NCI-H774 (cell line): ENCODE measurements at places on chromosomes 6 and 20.

DNA sequence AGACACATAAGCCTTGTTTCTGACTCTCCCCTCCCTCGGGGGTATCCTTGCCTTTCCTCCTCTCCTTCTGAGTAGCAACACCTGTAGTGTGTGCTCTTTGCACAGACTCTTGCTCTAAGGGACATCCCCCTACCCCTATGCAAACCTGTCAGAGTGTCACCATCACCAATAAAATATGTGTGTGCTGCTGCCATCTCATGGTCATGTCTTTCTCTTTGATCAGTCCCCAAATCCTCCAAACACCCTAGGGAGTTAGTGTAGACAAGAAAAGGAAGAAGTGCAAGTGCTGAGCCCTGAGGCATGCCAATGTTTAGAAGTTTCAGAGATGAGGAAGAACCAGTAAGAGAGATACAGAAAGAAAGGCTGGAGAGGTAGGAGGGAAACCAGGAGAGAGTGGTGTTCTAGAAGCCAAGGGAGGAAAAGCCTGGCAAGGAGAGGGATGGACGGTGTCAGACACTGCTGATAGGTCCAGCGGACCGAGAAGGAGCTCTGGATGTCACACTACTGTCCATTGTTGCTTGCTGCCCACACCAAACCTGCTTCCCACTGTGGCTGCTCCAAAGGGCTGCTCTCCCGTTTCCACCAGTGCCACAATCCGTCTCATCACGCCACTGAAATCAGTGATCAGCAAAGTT, 16.4 kb downstream of the TRMT6 start:
- no peak for DNase-seq

DNA sequence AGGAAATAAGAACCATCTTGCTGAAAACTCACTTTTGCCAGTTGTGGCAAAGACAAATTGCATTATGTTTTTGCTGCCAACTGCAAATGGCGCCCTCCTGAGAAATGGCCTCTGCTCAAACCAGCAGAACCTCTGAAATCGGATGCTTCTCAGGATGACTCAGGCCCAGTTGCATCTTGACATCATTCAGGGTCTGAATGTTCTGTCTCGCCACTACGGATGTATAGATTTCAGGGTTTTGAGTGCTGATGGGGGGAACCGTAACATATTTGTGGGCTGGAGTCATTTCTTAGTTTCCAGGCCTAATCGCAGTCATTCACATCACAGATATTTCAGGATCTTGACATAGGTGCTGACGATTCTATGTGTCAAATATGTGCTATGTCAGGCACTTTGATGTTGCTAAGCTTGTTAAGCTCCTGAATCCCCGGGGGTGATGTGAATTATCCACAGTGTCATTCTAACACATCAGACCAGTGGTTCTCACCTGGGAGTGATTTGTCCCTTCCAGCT, 207.1 kb downstream of the NFATC2 start:
- DNase-seq: no peak

- DNase-seq: no peak
These were observed 118.0 kb upstream of the IRAK1BP1 start for GRCh38 chr6:78749326-78749725.

- DNase-seq: no peak
These were observed 50.7 kb downstream of the PPARD start for GRCh38 chr6:35392773-35393672.

DNA sequence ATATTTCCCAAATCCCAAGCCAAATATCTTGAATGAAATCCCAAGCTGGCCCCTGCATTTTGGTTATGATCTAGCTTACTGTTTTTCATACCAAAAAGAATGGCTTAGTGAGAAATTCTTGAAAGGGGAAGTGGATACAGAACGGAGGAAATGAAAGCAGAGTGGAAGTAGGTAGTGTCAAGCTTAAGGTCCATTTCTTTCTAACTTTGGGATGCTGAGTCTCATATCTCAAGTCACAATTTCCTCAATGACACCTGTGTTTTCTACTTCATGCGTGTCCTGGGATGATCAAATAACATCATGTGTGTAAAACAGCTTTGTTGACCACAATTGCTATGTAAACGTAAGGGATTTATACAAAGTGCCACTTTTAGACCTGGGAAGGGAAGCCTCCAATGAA, 238.8 kb upstream of the SLC35B3 start:
- DNase-seq: no peak

GRCh38 chr6:132746048-132746447, 11.7 kb downstream of the VNN2 start:
- DNase-seq: no peak

GRCh38 chr6:7235712-7236305, 77.2 kb downstream of the SSR1 start:
- DNase-seq: peak; percentile 0

GRCh38 chr6:158519761-158520160, 40.1 kb upstream of the TMEM181 start:
- no peak for DNase-seq

DNA sequence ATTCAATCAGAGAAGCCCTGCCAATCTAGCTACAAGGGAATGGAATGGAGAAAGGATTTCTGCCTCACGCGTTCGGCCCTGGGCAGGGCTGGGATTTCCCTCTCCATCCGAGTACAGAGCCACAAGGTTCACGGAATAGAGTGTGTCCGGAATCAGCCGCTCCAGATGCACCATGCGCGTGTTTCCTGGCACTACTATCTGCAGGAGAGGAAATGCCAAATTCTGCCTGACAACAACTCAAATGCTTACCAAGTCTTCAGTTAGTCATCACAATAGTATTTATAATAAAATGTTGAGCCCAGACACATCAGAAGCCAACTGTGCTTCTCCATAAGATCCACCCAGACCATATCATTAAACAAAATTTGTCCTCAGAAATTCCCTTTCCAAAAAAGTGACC, 75.1 kb downstream of the COL12A1 start:
- DNase-seq: no peak
